Inflammatory macrophage (primary cell): ENCODE measurements at places on chromosomes 1 and 21.

DNA sequence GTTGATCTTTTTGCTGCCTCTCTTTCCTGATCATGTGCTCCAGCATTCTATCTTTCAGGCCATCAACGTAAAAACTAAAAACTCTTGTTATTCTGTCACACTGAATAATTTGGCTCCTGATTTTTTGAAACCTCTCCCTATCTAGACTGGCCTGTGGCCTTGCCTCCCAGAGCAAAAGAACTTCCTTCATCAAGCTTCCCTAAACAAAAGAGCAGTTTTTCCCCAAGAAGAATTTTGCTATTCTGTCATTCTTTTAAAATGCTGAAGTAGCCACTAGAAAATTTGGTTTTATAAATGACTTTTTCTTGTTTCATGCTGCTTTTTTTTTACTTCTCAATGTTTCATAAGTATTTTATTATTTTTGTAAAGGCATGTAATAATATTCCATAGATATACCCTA is 37.1 kb upstream of the CR2 start:
- peak; percentile 29 for DNase-seq

DNA sequence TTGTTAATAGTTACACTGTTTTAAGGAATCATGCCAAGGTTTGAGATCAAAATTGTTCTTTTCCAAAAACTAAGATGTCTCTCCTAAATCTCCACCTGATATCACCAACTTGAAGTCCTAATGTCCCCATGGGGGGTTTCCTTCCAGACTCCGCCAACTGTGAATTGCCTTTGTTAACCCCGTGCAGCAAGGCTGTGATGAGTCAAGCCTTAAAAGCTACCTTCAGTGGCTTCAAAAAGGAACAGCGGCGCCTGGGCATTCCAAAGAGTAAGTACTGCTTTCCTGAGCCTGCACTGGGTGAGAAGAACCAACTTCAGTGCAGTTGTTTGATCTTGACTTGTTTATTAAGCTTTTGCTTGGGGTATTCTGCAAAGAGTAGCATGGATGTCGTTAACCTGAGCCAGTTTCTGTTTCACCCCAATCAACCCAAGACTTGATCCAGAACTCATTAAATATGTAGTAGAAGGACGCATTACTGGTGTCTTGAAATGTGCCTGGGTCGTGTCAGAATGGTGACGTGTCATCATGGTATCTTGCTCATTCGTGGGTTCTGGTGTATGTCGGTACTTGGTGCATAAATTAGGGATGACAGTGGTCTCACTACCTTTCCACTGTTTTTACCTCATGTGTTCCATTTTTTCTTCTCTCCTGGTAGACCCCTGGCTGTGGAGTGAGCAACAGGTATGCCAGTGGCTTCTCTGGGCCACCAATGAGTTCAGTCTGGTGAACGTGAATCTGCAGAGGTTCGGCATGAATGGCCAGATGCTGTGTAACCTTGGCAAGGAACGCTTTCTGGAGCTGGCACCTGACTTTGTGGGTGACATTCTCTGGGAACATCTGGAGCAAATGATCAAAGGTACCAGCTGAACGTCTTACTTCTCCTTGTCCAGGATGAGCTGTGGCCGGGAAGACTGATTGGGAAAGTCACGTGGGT is 8.7 kb downstream of the ETS2 start:
- DNase-seq: no peak

GRCh38 chr1:119310301-119310700 is 58.3 kb upstream of the HAO2 start:
- no peak for DNase-seq

GRCh38 chr1:211606332-211606913 is 27.5 kb upstream of the SLC30A1 start:
- peak; percentile 72 for DNase-seq

- DNase-seq: no peak
These were observed 75.3 kb downstream of the PEX14 start for GRCh38 chr1:10549904-10550664.

GRCh38 chr1:169844941-169845608 is 48.6 kb downstream of the SCYL3 start:
- no peak for DNase-seq

DNA sequence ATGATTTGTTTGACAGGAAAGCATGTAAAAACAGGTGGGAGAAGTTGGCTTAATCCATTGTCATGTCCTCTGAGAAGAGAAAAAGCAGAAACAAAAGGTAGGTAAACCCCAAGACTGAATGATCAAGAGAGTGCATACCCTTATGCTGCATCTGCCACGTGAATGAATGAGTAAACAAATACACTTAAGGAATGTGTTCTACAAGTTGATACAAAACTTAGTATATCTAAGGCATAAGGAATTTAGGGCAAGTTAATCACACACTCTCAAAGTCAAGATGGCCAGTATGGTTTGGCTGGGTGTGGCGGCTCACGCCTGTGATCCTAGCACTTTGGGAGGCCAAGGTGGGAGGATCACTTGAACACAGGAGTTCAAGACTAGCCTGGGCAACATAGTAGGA is 34.2 kb downstream of the HMCN1 start:
- DNase-seq: no peak

DNA sequence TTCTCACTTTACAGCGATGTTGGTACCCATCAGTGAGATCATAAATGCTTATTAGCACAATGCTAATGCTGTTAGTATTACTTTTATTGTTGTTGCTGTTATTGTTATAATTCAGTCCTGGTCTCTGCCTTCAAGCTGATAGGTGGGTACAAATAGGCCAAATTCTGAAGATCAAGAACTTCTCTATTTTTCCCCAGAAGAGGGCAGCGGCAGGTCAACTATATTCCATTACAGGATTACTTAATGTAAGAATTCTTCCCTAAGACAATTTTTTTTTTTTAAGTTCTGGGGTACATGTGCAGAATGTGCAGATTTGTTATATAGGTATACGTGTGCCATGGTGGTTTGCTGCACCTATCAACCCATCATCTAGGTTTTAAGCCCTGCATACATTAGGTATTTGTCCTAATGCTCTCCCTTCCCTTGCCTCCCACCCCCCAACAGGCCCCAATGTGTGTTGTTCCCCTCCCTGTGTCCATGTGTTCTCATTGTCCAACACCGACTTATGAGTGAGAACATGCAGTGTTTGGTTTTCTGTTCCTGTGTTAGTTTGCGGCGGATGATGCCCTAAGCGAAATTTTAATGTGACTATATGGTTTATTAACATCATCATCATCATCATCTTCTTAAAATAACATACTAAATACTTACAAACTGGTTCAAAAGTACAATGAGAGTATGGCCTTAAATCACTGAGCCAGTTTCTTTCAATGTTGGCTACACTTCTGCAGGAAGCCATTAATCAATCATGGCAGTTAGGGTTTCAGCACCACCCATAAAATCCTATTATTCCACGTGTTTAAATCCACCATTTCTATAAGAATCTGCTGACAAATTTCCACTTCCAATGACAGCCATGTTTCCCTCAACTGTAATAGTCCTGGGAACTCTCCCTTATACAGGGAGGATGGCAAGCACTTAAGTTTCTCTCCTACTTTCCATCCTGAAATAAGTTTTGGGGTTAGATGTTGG is 19.2 kb downstream of the SLC19A2 start:
- no peak for DNase-seq

DNA sequence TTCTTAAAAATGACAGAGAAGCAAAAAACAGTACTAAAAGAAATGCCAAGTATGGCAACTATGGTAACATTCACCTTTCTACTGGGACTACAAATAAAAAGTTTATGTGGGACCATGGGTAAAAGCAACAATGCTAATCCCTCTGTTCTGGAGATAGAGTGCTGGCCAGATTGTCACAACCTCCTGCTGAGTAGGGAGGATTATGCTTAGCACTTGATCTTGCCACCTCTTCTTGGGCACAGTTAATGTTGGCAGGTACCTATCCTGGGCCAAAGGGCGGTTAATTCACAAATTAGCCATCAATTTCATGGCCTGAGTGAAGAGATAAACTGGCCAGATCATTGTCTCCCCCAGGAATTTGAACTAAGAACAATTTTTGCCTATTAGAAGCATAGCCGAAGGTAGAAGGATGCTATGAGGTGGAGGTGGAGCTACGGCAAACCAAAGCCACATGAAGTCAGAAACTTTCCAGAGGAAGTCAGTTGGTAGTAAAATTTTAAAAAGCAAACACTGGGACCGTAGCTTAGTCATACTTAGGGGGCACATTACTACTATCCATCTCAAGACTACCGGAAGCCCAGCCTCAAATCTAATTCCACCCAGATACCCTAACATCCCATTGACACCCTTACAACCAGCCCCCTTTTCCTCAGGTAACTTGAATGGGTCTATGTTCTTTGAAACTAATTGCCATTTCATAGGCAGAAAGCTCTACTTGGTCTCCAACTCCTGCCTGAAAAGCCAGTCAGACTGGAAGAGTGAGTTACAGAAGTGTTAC is 2.7 kb downstream of the SCYL3 start:
- DNase-seq: no peak

- no peak for DNase-seq
These were observed 4.5 kb downstream of the EFNA3 start for GRCh38 chr1:155083052-155083541.

DNA sequence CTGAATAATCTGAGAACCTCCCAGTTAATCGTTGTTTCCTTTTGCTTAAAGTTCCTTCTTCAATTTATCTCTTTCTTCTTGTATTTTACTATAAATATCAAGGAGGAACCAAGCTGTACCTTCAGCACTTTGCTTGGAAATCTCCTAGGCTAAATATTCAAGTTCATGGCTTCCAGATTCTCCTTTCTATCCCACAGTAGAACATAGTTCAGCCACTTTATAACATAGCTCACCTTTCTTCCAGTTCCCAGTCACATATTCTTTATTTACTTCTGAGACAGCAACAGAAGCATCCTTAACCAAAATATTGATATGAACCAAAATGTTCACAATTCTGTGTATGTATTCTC is 11.0 kb downstream of the ZMYM4 start:
- DNase-seq: no peak

DNA sequence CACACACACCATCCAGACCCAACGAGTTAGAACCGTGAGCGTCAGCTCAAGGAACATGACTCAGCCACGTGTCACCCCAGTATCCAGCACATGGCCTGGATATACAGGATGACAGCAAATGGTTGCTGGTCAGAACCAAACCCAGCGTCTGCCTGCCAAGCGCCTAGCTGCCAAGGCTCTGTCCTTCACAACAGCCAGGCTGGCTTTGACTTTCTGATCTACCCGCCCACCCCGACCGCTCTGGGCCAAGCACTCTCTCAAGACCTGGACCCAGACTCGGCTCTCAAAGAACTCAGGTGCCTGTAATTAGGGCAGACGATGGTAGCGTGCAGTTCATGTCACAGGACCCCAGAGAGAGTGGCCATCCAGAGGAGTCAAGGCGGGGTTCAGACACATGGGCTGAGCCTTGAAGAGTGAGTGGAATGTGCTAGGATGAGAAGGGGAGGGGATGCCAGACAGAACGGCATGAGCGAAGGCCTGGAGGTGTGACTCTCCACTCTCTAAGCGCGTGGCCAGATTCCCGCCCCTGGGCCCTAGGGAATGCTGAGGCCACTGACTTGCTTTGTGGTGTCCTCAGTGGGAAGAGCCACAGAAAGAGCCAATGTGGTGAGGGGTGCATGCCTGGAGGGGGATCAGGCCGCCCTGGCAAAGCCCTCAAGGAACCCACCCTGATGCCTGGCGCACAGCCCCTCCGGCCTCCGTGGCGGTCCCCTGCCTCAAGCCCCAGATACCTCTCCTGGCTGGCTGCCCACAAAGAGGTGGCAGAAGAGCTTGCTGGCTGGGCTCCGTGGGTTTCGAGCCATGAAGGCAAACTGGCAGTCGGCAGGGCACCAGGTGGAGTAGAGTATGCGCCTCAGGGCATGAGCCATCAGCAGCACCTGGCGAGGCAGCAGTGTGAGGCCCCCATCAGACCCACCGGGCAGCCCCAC is 7.0 kb downstream of the SH2D5 start:
- no peak for DNase-seq

- DNase-seq: no peak
These were observed 586.3 kb downstream of the LRRIQ3 start for GRCh38 chr1:73611681-73612080.

- no peak for DNase-seq
These were observed 150.9 kb upstream of the JUN start for GRCh38 chr1:58934706-58935105.

DNA sequence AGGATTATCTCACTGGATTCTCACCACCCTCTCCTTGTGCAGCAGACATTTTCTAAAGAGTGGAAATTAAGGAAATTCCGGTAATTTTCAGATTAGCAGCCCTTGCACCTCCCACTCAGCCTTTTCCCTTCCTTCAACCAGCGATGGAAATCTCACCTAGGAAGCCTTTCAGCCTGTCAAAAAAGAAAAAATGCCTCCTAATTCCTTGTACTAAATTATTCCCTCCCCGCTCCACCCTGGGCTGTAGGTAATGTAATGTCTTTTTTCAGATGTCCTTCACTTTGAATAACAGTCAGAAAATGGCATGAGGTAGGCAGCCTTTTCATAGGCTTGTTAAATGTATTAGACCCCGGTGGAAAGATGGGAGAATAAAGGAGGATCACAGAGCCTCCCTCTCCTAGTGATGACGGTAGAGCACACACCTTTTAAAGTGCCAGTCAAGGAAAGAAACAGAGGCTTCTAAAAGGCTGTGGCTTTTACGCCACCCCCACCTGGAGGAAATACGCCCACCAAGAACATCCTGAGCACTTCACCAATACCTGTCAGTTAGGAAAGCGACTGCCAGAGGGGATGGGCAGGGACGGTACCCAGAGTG is 62.8 kb upstream of the NEK2 start:
- DNase-seq: no peak

DNA sequence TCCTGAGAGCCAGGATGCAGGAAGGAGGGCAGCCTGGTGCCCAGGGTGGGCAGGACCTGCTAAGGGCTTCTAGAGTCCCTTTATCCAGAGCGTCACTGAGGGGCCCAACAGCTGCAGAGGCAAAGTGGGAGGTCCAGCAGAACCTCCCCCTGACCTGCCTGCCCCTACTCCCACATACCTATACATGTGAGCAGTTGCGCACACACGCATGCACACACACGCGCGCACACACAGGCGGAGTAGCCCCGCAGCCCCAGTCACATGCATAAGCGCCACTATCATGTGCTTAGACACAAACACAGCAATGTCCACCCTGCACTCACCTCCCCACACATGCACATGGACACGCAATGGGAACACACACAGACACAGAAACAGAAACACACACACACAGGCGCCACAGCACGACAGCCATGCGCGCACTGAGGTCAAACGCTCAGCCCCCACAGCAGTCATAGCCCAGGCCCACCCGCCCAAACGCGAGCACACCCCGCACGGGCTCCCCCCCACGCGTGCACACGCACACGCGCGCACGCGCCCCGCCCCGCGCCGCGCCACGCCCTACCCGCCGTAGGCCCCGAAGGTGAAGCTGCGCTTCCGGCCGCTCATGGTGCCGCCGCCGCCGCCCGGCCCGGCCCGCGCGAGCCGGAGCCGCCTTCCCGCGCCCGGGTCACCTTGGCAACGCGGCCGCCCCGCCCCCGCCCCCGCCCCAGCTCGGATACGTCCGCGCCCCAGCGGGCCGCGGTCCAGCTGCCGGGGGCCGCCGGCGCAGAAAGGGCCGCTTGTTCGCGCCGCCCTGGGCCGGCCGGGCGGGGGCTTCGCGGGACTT is 17.7 kb downstream of the RAP1GAP start:
- no peak for DNase-seq
